Right cardiac atrium (tissue), 5 donors: ENCODE measurements at places on chromosomes 6 and 20.

- peak; percentile 67 for DNase-seq
These were observed 11.3 kb upstream of the DSN1 start for GRCh38 chr20:36784900-36785299.

DNA sequence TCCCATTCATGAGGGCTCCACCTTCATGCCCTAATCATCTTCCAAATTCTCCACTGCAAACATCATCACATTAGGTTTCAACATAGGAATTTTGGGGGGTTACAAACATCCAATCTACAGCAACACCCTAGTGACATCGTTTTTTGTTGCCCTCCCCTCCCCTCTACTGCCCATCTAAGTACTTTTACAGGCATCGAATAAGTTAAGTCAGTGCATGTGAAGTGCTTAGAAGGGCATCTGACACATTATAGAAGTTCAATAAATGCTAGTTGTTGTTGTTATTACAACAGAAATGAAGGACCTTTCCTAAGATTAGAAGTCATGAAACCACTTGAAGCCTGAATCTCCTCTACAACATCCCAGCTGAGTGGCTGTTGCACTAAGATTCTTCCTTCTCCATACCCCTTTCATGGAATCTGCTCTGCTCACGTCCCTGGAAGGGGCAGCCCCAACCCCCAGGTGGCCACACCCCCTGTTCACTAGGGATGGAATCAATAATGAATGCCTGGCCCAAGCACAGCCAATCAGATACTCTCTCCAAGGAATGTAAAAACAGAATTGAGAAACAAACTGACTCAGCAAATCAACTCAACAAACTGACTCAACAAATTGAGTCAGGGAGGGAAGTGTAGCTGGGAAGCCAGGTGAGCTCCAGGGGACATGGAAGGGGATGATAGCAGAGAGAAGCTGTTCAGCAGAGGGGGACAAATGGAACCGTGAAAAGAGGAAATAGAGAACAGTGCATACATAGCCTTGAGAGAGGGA is 3.9 kb upstream of the LRP11 start:
- no peak for DNase-seq

- no peak for DNase-seq
These were observed 137.6 kb upstream of the RIN2 start for GRCh38 chr20:19620446-19620845.

DNA sequence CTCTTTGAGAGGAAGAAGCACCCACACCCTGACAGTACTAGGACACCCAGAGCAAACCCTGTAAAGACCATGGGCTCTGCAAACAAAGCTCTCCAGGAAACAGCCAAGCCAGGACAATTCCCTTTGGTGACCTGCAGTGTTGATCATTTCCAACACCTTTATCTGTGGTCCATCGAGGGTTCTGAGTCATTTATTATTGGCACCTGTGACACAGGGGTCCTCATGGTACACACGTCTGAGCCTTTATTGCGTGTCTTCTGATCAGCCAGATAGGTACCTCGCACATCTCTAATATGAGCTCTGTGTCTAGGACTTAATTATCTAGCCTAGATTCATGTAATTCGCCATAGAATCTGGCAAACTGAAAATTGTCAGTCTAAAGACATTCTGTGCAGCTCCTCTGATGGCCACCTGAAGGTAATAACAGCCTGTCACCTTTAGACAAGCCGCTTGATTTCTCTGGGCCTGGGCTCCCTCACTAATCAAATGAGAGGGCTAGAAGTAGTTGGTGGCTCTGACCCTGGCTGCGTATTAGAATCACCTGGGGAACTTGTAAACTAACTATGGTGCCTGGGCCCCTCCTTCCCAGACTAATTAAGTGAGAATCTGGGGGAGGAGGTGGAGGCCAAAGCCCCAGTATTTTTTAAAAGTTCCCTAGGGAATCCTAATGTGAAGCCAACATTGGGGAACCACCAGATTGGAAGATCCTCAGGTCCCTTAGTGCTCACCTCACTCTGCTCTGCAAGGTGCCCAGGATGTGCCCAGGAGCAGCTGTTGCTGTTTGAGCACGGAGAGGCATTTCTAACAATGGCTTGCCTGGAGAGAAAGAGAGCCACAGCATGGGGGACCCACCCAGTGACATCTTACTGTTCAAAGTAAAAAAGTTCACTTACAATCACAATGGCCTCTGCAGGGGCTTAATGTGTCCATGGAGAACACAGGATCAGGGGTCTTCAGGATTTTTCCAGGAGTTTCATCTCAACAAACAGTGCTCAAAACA is 122.0 kb upstream of the ARID1B start:
- DNase-seq, result no peak

GRCh38 chr6:26426691-26427450 is 13.4 kb upstream of the BTN3A3 start:
- DNase-seq, result no peak

- no peak for DNase-seq
These were observed 250.8 kb upstream of the RNF24 start for GRCh38 chr20:4266183-4266582.

GRCh38 chr20:38165089-38165965 is at the start of gene TGM2:
TSS of gene TGM2 (minus strand) at chr20:38165270. CDS start at chr20:38165198, 72 bp downstream.
- peak; percentile 95 for DNase-seq

DNA sequence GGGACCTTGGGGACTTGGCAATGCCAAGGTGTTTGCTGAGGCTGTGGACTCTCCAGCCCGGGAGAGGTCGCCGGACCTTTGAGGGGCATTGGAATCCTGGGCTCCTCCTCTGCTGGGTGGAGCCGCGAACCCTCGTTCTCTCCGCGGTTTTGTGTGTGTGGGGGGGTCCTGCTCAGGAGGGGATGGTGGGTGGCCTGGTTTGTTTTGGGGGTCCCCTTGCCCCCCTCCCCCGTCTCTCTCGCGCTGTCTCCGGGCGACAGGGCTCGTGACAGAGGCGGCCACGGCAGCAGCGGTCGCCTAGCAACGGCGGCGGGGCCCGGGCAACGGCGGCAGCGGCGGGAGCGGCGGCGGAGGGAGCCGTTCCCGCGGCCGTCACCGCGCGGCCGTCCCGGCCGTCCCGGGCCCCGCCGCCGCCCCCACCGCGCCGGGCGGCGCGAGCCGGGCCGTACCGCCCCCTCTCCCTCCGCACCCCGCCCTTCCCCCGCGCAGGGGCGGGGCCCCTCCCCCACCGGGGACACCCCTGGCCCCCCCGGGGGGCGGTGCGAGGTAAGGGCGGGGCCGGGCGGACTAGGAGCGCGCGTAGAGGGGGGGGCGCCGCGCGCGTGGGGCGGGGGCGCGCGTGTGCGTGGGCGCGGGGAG is 7.8 kb downstream of the SYNGAP1 start:
- peak; percentile 61 for DNase-seq

DNA sequence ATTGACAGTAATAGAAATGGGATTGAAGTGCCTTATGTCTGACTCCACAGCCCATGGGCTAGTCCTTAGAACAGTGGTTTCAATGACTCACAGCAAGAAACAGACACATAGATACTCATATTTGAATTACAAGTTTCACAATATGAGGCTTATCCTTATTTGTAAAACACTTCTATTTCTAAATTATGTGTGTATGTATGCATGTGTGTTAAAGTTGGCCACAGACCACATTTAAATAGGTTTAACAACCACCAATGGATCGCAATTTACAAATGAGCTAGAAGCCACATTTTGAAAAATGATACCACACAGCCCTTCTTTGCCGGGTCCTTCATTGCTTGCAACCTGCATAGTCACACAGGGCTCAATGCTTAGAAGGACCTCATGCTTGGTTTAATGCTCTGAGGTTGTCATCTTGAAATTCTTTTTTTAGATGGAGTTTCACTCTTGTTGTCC is 157.8 kb upstream of the PREP start:
- DNase-seq, result no peak

DNA sequence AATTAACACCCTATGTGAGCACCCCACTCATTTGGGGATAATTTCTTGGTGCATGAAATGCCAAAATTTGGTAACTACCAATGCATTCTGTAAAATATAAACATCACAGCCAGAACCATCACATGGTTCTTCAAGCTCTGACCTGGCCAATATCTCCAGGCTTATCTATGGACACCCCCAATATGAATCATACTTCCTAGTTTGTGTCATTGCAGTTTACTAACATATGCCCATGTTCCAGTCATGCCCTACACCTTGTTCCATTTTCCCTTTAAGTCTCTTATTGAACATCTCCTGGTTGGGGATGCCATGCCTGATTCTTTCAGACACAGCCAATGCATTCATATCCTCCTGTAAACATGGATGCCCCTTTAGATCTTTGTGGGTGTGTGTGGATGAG is 572.8 kb upstream of the BTBD3 start:
- DNase-seq, result no peak

DNA sequence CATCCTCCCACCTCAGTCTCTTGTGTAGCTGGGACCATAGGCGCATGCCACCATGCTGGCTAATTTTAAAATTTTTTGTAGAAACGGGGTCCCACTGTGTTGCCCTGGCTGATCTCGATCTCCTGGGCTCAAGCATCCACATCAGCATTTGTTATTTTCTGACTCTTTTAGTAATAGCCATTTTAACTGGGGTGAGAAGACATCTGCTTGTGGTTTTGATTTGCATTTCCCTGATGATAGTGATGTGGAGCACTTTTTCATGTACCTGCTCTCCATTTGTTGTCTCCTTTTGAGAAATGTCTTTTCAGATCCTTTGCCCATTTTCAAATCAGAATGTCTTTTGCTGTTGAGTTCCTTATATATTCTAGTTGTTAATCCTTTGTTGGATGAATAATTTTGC is 22.2 kb upstream of the TULP4 start:
- no peak for DNase-seq

GRCh38 chr20:45861221-45862075 is 4.0 kb downstream of the ZSWIM3 start:
- DNase-seq, result no peak

- DNase-seq, result no peak
These were observed 7.6 kb downstream of the DHX35 start for GRCh38 chr20:38969708-38970107.

- DNase-seq, result no peak
These were observed 33.5 kb downstream of the HIVEP2 start for GRCh38 chr6:142911430-142911829.
